AG10803 (cell line): ENCODE measurements at places on chromosomes 3 and 15.
A peak's percentile ranks its signal among the peaks of the same experiment; 100 is the strongest.

GRCh38 chr15:92029767-92030166 is 176.3 kb downstream of the SLCO3A1 start:
- no peak for DNase-seq

GRCh38 chr3:79217096-79217495 is 550.7 kb downstream of the ROBO1 start:
- no peak for DNase-seq

GRCh38 chr15:59299929-59300617 is 72.6 kb downstream of the MYO1E start:
- peak; percentile 98 for DNase-seq

GRCh38 chr15:94066046-94066445 is 165.3 kb upstream of the MCTP2 start:
- DNase-seq: no peak

- DNase-seq: no peak
Observed at GRCh38 chr3:18729671-18730070, 304.5 kb upstream of the SATB1 start.

DNA sequence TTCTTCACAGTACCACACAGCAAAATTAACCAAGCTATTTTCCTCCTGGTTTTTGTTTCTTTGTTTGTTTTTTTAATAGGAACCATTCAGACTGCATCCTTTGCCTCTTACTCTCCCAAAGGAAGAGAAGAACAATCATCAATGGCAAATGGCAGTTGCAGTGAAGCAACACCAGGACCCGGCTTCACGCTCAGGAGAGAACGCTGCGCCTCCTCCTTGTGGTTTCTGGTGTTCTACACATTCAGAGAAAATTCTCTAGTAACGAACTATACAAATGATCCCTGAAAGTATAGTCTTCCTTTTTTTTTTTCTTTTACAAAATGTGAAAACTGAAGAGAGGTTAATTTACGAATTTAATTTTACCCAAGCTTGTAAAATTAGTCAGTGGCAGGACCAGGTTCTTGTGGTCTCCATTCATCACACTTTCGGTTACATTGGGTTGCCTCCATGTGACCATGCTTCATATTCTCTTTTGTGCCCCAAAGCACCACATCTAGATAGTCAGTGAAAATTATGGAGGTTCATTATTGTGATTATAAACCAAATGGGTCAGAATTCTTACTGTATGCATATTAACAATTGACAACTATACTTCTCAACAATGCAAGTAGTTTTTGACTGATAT is 10.6 kb upstream of the MINDY2 start:
- DNase-seq: no peak

DNA sequence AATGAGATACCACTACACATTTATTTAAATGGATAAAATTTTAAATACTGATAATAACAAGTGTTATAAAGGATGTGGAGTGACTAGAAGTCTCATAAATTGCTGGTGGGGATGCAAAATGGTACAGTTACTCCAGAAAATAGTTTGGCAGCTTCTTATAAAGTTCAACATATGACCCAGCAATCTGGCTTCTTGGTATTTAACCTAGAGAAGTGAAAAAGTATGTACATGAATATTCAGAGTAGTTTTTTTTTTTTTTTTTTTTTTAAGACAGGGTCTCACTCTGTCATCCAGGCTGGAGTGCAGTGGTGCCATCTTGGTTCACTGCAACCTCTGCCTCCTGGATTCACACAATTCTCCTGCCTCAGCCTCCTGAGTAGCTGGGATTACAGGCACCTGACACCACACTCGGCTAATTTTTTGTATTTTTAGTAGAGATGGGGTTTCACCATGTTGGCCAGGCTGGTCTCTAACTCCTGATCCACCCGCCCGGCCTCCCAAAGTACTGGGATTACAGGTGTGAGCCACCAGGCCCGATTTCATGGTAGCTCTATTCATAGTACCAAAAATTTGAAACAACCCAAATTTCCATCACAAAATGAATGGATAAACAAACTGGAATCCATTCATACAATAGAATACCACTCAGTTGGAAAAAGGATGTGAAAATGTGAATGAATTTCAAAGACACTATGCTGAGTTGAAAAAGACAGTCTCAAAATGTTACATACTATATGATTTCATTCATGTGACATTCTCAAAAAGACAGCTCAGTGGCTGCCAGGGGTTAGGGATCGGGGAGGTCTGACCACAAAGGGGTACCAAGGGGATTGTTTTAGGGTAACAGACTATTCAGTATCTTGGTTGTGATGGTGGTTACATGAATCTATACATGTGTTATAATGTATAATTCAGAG is 14.4 kb downstream of the RRP9 start:
- no peak for DNase-seq

- no peak for DNase-seq
Observed at GRCh38 chr15:83305704-83306291, 21.3 kb upstream of the BNC1 start.

GRCh38 chr15:72222393-72222792 is 8.6 kb downstream of the PKM start:
- peak; percentile 64 for DNase-seq

DNA sequence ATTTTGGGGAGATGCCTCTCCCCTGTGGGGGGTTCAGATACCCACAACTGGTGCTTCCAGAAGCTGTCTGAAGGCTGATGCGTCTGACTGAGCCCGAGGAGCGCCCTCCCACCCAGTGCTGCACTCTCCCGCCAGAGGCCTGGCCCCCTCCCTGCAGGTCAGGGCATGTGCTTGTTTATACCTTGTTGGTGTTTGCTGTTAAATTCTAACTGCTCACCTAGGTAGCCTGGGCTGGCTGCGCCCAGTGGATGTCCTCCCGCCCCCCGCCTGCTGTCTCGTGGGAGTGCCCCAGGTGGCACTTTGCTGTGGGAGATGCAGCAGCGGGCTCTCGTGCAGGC is 12.9 kb downstream of the KLF13 start:
- DNase-seq: no peak

DNA sequence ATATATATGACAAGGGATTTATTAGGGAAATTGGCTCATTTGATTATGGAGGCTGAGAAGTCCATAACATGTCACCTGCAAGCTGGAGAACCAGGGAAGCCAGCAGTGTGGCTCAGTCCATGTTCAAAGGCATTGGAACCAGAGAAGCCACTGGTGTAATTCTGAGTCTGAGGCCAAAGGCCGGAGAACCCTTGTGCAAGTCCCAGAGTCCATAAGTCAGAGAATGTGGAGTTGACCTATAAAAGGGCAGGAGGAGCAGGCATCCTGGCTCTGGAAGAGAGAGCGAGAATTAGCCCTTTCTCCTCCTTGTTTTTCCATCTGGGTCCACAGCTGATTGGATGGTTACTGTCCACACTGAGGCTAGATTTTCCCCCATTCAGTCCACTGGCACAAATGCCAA is 319.8 kb downstream of the IGSF11 start:
- DNase-seq: no peak

- DNase-seq: no peak
Observed at GRCh38 chr3:100776746-100777145, 67.5 kb downstream of the TFG start.

- DNase-seq: no peak
Observed at GRCh38 chr3:98545940-98546339, 14.2 kb downstream of the GPR15 start.

DNA sequence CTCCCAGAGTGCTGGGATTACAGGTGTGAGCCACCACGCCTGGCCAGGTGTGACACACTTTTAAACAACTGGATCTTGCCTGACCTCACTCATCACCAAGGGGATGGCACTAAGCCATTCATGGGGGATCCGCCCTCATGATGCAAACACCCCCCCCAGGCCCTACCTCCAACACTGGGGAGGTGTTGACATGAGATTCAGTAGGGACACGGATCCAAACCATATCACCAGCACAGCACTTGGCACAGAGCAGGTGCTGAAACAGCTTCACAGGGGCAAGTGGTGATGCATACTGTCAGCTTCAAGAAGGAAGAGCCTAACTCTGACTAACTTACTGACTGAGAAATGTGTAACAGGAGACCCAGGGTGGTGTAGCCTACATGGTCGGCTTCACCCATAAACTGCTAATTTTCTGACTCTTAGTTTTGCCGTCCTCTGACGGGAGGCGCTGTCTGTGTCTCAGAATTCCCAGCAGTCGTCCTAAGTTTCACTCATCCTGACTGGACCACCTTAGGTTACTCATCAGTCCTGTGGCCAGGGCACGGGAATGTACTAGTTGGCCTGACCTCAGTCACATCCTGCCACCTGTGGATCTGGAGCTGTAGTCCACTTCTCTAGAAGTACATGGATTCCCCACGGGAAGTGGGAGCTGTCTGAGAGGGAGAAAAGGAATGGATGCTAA is 81.9 kb upstream of the PLXNA1 start:
- no peak for DNase-seq

- peak; percentile 86 for DNase-seq
Observed at GRCh38 chr15:89845305-89845893, 30.7 kb upstream of the ANPEP start.

DNA sequence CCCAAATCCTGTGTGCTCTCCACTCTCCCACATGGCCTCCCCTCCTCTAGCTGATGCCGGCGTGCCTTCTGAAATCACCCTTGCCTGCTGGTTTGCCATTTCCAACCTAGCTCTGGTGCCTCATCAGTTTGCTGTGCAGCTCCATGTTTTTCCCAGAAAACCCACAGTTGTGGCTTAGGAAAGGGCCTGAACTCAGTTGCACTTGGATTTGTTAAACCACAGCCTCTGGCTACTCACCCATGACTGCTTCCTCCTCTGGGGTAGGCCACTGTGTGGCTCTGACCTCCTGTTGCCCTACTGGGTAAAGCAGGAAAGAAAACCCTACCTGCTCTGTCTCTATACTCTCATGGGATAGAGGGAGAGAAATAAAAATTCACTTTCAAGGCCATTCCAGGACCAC is 97.3 kb downstream of the DAPK2 start:
- DNase-seq: no peak

DNA sequence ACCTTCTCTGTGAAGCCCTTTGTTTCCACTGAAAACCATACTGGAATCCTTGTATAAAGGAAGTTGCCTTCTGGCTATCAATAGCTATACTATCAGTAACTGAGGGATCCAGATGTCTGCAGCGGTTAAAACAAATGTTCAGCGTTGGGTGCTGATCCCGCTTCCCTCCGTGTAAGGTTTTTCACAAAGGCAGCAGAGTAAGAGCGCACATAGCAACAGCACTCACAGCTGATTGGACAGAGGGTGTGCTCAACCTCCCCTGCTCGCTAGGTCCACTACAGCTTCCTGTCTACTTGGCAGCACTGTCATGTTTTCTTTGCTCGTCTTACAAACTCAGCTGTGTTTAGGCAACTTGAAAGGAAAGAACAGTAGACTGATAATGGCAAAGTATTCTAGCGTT is 27.3 kb downstream of the ATOSA start:
- peak; percentile 84 for DNase-seq

- peak; percentile 5 for DNase-seq
Observed at GRCh38 chr3:138625707-138626365, 17.3 kb downstream of the FAIM start.

DNA sequence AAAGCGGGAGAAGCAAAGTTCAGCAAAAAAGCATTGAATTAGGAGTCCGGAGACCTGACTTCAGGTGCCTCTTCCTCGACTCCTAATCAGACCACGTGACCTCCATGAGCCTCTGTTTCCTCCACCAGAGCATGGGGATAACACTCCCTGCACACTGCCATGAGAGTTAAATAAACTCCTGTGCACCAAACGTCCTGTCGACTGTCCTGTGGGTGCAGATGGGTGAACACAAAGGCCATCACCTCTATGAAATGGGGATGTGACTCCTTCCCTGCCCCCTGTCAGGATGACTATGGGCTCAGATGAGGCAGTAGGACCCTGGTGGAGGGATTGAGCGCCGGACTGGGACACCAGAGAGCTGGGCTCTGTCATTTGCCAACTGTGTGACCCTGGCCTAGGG is 13.5 kb upstream of the TSPAN3 start:
- DNase-seq: no peak

- no peak for DNase-seq
Observed at GRCh38 chr3:16545413-16546185, 32.1 kb upstream of the RFTN1 start.

- no peak for DNase-seq
Observed at GRCh38 chr3:107206945-107207344, 170.3 kb upstream of the CCDC54 start.

GRCh38 chr3:160049988-160050387 is 61.4 kb downstream of the IL12A start:
- no peak for DNase-seq

- DNase-seq: no peak
Observed at GRCh38 chr3:46947981-46948791, 28.4 kb downstream of the CCDC12 start.

- DNase-seq: peak; percentile 78
Observed at GRCh38 chr15:88661041-88661700, 22.4 kb downstream of the ISG20 start.

GRCh38 chr15:68502398-68502901 is 70.5 kb upstream of the ITGA11 start:
- no peak for DNase-seq

DNA sequence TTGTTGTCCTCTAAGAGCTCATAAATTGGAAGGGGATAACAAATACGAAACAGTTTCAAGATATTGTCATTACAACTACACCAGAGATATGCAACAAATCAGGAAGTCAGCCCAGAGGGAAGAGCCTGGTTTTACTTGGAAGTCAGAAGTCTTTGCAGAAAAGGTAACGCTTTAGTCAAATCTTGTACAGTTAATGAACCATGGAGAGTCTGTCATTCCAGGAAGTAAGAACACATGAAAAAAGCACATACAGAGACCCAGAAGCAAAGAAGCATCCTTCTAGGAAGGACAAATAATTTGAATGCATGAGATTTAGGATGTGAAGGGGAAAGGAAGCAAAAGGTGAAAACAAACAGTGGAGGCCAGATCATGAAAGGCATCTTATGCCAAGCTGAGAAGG is 19.6 kb downstream of the DYNC1LI1 start:
- DNase-seq: no peak

GRCh38 chr3:124174910-124175874 is 183.3 kb upstream of the ROPN1 start:
- no peak for DNase-seq

- DNase-seq: peak; percentile 84
Observed at GRCh38 chr3:171132873-171133272, 106.4 kb upstream of the SLC2A2 start.

DNA sequence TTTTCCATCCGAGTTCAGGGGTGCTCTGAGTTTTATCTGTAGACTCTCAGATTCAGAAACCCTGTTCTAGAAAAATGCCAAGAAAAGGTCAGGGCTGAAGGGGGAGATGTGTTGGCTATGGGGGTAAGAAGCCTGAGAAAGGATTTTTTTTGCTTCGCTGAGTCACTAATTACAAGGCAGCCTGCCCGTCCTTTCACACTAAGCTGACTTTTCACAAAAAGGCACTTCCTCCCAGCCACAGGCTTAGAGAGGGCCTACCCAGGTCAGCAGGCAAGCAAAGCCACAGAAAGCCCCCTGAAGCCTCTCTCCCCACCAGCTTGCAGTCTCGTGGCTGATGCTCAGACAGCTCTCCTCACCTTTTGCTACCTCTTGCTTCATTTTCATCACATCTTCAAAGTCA is 192.6 kb upstream of the PRICKLE2 start:
- DNase-seq: peak; percentile 59
